Stimulated activated CD4-positive, alpha-beta T cell treated with anti-CD3 and anti-CD28 coated beads, Interleukin-1b, Interleukin-23, amount 100 ng/mL, for 24 hours (primary cell): ENCODE measurements at places on chromosomes 5 and 9.

DNA sequence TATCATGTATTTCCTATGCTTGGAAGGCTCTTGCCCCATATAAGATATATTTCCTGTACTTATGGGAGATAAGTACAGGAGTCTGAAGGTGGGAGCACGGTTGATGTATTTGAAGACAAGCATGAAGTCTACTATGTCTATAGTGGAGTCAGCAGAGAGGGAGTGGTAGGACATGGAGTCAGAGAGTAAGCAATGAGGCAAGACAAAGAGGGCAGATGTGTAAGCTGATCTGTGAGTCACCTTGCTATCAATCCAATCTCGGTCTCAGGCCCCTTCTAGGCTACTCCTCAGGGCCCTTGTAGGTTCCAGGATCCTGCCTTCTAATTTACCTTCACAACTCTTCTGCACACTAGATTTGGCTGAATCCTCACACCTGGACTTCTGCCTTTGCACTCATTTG lies 105.5 kb downstream of the MACIR start:
- no peak for DNase-seq

GRCh38 chr5:5364932-5365331 lies 57.5 kb upstream of the ICE1 start:
- DNase-seq: no peak

- DNase-seq: peak; percentile 8
Measured at GRCh38 chr5:54013556-54014194, 296.7 kb downstream of the ARL15 start.

DNA sequence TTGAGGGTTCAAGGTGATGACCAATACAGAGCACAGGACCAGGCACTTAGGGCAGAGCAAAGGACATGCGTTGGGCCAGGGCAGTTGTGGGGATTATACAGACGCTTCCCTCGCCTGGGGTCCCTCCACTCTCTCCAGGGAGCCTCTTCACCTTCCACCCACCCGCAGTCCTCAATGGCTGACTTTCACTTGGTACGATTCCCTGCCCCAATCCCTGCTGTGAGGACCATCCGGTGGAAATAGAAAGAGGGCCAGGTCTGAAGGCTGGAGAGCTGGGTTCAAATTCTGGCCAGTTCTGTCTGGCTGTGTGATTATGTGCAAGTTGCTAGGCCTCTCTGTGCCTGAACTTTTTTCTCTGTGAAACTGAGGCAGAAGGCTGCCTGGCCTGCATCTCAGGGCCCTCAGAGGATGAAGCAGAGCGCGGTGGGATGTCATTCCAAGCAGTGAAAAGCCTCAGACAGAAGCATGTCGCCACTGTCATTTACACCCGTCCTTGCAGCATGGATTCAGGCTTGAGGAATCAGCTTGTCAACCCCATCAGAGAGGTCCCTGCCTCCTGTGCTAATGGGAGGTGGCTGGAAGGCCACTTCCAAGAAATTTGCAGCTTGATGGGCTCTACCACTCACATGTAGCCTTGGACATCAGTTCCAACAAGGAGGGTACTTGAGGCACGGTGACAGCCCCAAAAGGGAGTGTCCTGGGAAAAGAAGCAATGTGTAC lies 206.6 kb upstream of the IER5L start:
- DNase-seq: no peak

DNA sequence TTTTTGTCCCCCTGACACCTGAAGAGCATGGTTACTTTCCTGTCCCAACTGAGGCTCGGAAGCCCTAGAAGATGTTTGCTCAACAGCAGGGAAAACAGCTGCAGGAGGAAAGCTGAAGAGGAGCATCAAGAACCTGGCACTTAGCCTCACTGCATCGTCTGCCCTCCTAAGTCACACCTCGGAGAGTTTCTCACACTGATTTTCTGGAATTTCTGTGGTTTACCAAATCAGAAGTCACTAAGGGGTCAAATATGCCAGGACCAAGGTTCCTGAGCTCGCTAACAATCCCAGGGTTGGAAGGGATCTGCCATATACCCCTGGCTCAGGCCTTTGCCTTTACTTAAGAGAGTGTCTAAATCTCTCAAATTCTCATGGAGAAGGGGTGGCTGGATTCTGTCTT lies 5.3 kb downstream of the IL12B start:
- no peak for DNase-seq

- peak; percentile 11 for DNase-seq
Measured at GRCh38 chr9:93827545-93828330, 127.4 kb downstream of the BARX1 start.

- DNase-seq: peak; percentile 45
Measured at GRCh38 chr5:1488882-1489680, 34.7 kb downstream of the LPCAT1 start.

DNA sequence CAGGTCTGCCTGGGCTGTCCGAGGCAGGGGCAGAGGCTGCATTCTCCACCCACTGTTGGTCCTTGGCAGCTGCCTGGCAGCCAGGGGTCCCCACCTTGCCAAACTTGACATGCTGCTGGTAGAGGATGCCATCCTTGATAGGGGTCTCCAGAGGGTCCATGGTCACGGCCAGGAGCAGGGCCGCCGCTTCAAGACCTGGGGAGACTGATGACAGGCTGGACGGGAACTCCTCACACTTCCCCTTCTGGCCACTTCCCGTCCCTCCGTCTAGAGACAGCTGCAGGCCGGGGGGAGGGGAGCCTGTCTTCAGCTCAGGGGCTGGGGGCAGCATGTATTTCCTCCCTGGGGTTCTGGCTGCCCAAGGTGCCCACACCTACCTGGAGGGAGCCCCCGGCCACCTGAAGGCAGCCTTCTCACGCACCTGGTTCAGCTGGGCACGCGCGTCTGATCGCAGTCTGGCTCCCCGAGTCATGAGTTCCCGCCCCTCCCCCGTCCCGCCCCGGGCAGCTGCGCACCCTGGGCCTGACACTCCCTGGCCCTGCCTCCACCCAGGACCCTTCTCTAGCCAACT lies at the start of gene DOK3:
Gene DOK3, minus strand, starts transcription at position 446 of the 571 bp plus-strand sequence. Its CDS starts 286 bp downstream, at position 160.
- DNase-seq: no peak
